Tongue (tissue), 3 donors: ENCODE measurements at places on chromosomes 4 and X.

GRCh38 chrX:132636080-132636479, 147.2 kb upstream of the MBNL3 start:
- peak; percentile 10 for DNase-seq

DNA sequence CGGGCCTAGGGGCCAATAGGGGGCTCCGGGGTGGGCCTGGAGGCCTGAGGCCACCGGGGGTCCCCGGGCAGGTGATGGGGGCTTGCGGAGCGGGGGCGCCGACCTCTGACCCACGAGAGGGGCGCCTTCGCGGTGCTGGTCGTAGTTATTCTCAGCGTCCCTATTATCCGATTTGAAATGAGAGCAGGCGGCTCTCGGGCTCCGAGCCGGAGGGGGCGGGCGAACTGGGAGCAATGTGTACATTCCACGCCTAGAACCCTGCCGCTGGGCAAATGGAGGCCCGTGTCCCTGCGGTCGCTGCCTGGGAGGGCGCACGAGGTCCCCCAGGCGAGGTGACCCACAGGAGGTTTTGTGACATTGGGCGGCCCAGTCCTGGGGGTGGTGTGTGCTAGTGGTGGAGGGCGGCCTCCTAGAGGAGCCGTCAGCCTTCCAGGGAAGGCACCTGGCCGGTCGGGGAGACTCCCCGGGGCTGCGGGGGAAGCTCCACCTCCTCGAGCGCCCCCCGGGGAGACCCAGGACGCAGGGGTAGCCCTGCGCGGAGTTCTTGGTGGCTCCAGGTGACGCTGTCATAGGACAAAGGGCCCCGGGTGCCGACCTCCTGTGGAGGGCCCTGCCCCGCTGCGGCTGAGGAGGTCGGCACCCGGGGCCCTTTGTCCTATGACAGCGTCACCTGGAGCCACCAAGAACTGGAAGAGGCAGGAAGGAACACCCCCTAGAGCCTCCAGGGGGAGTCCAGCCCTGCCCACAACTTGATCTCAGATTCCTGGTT, 102.6 kb upstream of the PRKX start:
- peak; percentile 52 for DNase-seq

DNA sequence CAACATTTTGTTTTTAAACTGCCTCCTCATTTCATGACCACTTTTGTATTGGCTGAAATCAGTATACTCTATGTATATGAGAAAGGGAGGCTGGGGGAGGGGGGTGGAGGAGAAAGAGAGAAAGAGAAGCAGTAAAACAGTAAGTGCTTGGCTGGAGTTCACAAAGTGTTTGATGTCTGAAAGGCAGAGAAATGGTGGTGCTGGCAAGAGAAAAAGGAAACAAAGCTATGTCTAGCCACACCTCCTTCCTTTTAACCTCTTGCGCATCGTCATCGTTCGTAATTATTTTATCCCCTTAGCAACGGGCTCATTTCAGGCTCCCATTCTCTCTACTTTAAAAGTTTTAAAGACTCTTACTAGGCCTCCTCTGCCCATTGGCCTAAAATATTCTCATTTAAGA, 25.6 kb downstream of the RPA4 start:
- no peak for DNase-seq

DNA sequence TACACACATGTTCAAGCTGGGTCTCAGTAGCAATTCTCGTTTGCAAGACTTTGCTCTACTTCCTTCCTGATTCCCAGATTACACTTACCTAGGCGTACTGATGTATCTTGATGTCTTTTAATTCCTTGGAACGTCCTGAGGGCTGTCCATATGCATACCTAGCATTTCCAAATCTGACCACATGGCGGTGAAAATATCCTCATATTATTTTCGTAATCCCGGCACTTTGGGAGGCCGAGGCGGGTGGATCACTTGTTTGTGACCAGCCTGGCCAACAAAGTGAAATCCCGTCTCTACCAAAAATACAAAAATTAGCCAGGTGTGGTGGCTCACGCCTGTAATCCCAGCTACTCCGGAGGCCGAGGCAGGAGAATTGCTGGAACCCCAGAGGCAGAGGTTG, 1786.3 kb upstream of the TENM3 start:
- no peak for DNase-seq

DNA sequence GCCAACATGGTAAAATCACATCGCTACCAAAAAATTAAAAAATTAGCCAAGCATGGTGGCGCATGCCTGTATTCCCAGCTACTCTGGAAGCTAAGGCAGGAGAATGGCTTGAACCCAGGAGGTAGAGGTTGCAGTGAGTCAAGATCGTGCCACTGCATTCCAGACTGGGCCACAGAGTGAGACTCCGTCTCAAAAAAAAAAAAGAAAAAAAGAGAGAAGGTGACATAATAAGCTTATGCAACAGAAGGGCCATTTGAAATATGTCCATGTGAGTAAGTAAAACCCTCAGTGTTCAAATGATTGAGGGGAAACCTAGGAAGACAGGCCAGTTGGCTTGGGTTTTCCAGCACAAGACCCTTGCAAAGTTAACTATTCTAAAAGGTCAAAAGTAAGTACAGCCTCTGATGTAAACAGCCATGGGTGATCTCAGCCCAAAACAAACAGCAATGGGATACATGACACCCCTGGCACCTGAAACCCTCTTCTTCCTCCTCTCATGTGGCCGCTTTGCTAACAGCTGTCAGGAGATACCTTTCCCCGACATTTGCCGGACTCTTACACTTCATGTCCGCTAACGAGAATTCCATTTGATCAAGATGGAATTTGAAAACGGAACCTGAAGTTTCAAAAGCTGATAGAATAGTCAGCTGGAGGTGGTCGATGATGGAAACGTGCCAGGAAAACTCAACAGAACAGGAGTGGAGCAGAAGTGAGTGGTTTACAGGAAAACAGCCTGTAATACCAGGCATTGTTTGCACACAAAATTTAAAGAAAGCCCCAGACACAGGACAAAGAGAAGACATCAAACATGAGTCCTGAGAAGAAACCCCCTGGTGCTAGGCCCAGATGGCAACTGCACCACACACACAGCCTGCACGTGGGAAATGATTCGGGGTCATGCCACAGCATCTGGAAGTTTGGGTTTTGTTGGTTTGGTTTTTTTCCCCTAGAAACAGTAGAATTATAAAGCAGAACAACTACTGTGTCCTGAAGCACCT, 93.0 kb upstream of the STS start:
- no peak for DNase-seq
